Activated CD8-positive, alpha-beta memory T cell treated with anti-CD3 and anti-CD28 coated beads, Interleukin-2, amount 50 U/mL, for 48 hours (primary cell): ENCODE measurements at places on chromosomes 4 and X.
A peak's percentile ranks its signal among the peaks of the same experiment; 100 is the strongest.

- no peak for DNase-seq
These were observed 4.4 kb upstream of the PRKX start for GRCh38 chrX:3717742-3718420.

- DNase-seq = no peak
These were observed 343.9 kb downstream of the UNC5C start for GRCh38 chr4:95204873-95205272.

- DNase-seq = peak; percentile 44
These were observed 5.5 kb upstream of the HAUS3 start for GRCh38 chr4:2247128-2248043.

DNA sequence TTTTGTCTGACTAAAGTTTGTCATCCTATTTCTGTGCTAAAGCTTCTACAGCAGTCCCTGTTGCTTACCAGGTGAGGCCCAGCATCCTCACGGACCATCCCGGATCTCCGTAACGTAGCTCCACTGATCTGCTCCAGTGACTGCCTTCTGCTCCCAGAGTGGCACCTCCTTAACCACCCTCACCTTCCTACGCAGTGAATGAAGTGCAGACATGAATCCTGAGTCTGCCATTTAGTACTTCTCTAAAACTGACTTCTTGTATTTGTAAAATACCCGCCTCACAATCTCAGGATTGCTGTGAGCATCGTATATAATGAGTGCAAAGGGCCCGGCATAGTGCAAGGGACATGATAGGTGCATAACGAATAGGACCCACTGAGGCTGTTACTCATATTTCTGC, 27.7 kb upstream of the ACSL1 start:
- DNase-seq = no peak

DNA sequence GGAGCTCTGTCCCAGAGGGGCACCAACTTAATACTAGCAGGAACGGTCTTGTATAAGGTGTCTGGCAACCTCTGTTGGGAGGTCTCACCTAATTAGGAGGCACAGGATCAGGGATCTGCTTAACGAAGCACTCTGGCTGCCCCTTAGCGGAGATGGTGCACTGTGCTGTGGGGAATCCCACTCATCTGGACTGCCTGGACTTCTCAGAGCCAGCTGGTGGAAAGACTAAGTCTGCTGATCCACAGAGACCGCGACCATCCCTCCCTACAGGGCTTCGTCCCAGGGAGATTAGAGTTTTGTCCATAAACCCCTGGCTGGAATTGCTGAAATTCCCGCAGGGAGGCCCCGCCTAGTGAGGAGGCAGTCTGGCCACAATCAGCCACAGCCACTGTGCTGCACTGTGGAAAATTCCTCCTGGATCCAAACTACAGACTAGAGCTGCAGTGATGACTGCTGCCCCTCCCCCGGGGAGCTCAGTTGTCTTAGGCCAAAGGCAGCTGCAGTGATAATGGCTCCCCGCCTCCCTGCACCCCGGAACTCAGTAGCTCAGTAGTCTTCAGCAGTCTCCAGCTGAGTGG, 22.0 kb upstream of the ZCCHC4 start:
- no peak for DNase-seq

- peak; percentile 48 for DNase-seq
These were observed 10.5 kb upstream of the ADD1 start for GRCh38 chr4:2832981-2833670.

DNA sequence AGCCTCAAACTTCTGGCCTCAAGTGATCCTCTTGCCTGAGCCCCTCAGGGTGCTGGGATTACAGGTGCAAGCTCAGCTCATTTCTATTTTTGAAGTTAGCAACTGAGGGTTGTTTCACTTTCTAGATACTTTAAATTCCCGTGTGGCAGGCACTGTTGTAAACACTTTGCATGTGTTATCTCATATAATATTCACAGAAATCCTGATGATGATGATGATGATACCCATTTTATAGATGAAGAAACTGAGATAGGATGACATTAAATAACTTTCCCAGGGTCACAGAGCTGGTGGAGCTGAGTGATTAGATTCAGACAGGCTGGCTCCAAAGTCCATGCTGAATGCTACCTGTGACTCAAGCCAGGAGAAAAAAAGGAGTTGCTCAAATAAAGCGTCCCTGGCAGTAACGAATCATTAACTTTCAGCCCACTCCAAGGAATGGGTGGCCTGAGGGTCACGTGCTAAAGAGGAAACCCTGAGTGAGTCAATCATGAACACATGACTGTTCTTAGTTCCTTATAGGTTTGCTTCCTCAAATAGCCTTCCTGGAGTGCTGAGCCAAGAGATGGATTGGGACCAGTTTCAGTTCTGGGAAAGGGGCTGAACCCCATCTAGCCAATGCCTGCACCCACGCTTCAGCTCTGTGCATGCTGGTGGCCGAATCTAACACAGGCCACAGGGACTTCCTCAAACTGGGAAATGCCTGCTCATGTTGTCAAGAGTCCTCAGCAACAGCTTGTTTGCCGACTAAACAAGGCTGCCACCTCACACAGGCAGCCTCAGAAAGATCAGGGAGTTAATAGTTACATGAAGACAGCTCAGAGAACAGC, 52.8 kb downstream of the RBM47 start:
- DNase-seq = no peak

DNA sequence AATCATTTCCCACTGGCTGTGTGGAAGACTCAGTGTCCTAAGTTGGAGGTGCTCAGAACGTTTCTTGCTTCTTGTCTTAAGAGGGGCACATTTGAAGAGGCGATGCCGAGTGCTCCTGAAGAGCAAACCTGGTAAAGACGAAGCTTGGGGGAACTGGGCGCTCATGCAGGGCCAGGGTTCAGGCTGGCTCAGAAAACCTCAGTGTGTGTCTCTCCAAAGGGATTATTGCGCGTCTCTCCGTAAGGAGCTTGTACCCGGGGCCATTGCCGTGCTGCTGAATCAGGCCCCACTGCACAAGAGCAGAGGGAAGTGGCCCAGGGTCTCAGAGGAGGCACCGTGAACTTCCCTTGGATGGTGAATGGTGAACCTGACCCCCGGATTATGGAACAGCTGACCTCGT, 44.4 kb downstream of the PSAPL1 start:
- no peak for DNase-seq

GRCh38 chr4:165151734-165152133, 39.1 kb upstream of the TMEM192 start:
- DNase-seq = no peak
